ENCODE measurements at places on chromosomes 5 and 9.

DNA sequence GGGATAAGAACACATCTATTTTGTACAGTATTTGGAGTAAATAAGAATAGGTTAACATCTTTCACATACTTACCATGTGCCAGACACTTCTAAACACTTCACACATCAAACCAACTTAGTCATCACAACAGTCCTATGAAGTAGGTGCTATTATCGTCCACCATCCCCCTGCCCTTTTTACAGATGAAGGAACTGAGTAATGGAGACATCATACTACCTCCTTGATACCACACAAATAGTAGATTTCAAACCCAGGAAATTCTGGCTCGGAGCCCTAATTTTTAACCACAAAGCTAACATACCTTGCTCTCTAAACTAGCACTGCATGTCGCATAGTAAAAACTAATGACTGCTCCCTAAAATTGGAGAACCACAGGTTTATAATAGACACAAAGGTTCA is 4.2 kb upstream of the ZNF366 start:
- DNase-seq = no peak

GRCh38 chr9:93648181-93648580 is 71.8 kb downstream of the PHF2 start:
- no peak for DNase-seq

- DNase-seq = peak; percentile 89
These were observed 210.2 kb upstream of the ACTBL2 start for GRCh38 chr5:57692582-57693487.

DNA sequence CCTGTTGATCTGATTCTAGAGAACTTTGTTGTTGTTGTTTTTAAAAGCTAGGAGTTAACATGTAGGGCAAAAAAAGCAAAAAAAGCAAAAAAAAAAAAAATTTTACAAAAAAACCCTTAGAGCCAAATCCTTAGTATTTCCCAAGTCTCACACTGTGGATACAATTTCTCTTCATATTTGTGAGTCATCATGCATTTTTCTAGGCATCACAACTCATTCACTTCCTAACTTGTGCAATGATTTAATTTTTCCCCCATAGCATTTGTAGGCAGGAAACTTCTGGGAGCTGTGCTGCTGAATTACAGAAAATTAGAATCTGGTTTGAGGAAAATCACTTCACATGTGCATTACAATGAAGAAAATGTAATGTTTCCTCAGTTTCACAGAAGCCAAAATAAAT is 91.9 kb downstream of the MARCHF3 start:
- DNase-seq = peak; percentile 56

Data from non-pigmented ciliary epithelial cell (primary cell).